Daoy (cell line): ENCODE measurements at places on chromosomes 7 and 10. TPM values are rescaled to one million over a fixed set of nuclear protein-coding genes. Genes with fewer than 3 reads are reported as not detected.

DNA sequence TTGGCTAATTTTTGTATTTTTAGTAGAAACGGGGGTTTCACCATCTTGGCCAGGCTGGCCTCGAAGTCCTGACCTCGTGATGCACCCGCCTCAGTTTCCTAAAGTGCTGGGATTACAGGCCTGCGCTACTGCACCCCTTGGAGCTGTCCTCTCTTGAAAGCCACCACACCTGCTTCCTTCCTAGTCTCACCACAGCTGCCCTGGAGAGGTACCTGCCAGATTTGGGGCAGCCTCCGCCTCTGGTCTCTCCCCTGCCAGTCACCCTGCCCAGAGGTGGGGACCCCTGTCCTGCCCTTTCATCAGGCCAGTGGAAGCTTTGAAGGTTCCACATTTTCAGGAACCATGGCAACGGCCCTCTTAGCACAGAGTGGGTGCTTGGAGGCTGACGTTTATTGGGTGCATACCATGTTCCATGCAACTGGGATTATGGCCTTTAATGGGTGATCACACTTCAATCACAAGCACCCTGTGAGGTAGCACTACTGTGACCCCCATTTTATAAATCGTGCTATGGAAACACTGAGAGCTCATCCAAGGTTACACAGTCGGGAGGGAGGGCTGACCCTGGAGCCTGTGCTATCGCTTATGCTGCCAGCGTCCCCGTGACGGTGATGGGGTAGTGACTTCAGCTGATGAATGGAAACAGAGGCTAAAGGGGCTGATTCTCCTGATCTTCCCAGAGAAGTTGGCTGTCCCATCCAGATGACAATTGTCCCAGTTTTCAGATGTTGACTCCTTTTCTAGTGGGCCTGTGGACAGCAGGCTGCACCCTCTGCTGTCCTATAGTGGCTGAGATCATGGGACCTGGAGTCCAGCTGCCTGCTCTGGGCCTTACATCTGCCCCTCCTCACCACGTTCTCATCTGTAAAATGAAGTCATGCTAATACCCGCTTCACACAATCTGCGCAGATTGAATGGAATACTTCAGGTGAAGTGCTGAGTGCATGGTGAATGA, 11.5 kb upstream of the FGFR2 start:
- DNase-seq = no peak

Gene ST8SIA6
- total RNA-seq = 0.91 and 1.2 TPM in 2 replicates

- no peak for DNase-seq
Observed at GRCh38 chr7:51310131-51310583, 6.5 kb downstream of the COBL start.

DNA sequence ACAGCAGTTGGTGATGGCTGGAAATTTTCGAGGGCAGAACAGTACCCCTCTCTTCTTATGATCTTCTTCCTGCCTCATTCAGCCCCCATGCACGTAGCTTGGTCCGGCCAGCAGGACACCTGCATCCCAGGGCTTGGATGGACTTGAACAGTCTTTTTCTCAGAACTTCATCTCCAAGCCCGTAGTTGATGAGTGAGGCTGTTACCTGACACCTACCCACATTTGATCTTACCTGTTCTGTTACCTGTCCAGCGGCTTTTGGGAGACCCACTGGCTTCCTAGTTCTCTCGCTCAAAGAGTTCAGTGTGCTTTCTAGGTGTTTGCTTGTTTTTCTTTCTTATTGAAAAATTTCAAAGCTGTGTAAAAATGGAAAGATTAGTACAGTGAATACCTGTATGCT, 212.2 kb downstream of the CUX1 start:
- no peak for DNase-seq

DNA sequence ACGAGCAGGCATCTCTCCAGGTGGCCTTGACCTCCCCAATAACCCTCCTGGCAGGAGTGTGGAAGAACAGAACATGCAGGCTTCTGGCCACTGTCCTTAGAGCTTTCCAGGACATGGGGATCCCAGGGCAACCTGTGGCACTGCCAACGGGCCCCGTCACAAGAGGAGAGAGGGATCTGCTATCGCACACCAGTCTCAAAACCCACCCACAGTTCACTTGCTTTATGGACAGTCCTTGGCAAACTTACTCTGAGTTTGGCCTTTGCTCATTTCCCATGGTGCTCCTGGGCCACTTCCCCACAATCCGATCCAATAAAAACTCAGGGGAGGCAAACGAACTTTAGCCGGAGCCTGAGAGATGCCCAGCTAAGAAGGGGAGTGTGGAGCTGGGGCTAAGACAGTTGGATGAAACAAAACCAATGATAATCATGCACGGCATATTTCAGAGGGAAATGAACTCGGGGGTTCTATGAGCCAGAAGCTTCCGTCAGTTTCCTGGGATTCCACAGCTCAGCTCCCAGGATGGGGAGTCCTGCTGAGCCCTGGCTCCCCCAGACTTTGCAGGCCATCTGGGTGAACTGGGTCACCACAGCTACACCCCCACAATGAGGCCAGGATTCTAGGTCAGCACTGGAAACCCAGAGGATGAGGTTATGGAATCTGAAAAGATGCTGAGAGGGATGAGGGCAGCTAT, 158.4 kb downstream of the NEURL1 start:
- DNase-seq = no peak

DNA sequence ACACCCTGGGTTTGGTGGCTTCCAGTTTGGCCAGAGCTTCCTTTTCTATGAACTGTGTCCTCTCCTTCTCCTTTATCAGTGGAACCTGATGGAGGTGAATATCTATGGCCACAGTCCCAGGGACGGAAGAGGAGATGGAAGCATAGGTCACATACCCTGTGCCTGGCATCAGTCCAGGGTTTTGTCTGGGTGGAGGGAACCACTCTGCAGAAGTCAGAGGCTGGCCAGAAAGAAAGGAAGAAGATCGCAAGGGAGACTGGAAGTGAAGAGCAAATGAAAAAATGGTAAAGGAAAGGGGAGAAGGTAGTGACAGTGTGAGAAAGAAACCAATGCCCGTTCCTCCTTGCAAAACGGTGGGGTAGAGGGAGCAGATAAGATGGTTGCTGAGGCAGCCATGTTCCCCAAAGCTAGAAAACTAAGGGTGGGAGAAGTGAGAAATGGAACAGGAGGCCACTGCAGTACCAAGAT, 77.9 kb upstream of the HECW1 start:
- no peak for DNase-seq
